ENCODE measurements at places on chromosomes 11 and 22.

DNA sequence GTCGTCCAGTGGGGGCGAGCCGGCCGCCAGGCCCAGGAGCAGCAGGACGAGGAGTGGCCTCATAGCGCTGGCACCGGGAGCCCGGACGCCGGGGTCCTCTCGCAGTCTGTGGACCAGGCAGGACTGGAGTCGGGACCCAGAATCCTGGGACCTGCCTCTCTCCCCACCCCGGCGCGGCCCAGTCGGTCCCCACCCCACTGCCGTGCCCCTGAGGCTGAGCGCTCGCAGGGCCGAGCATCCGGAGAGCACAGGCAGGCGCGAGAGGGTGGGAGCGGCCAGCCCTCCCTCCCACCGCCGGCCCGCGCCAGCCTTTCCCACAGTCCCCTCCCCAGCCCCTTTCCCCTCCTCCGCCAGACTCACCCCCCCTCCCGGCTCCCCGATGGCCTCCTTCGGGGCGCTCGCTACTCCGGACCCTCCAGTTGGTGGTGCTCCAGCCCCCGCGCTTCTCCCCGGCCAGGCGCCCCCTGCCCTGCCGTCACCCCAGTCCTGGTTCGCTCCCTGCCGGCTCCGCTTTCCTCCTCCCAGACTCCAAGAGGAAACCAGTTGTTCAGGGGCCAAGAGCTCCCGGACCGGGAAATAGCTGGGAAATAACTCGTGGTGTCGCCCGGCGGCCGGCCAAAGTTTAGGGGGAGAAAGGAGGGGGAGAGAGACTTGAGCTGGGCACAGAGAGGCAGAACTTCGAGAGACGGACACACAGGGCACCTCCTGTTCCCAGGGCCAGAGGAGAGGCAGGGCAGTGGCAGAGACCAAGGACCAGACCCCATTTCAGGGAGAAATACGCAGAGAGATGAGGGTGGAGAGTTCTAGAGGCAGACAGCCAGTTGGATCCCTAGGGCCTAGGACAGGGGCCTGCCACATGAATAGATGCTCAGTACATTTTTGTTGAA, at the start of gene C1QTNF5:
Gene C1QTNF5, minus strand, starts transcription at position 549 of the 887 bp plus-strand sequence. Its CDS starts 486 bp downstream, at position 63.
- DNase-seq = no peak

DNA sequence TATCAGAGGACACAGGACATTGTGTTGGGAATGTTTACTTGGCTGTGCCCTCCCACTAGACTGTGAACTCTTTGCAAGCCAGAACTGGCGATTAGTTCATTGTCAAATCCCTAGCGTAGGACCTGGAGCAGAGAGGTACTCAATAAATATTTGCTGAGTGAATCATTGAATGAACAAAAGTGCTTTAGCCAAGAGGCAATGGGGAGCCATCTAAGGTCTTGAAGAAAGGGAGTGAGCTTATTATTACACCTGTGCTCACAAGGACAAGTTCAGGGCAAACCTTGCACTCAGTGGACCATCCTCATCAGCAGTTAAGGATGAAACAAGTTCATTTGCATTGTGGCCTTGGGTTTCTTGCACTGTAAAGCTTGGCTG, 1.1 kb upstream of the RASSF10 start:
- no peak for DNase-seq

DNA sequence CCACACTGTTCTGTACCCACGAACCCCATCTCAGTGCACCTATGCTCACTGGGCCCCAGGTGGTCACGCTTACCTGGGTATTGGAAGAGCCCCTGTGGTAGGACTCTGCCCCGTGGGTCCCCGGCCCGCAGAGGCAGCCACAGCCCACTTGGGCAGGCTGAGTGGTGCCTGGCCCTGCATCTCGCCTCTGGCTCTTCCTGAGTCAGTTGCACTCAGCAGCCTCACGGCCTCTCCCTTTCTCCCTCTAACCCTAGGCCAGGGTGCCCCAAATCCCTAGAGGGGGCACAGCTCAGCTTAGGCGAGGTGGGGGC, 9.7 kb downstream of the CRELD2 start:
- DNase-seq = no peak

GRCh38 chr11:22508665-22509064, 117.0 kb downstream of the FANCF start:
- no peak for DNase-seq

DNA sequence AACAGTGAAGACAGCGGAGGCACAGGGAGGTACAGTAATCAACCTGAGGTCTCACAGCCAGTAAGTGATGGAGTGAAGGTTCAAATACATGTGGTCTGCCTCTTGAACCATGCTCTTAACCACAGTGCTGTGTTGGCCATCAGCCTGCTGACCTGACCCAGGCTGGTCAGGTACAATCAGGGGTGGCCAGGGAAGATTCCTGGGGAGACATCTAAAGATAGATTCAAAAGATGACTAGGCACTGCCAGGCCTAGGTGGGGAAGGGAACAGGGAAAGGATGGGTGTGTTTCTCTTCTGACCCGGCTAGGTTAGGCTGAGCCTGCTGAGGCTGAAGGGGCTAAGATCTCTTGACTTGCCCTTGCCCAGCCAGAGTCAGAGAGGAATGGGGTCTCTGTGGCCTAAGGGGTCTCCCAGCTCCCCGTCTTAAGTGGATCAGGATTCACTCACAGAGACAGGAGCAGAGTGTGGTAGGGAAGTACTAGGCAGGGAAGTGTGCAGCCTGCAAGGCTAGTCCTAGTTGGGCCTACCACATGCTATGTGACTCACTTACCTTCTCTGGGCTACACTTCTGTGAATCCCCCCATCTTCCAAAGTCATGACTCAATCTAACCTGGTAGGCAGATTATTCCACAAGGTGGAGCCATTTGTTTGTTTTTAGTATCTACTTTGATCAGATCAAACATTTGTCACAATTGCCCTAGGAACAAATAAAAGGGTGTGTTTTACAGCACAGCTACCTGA, 10.4 kb upstream of the SREBF2 start:
- DNase-seq = no peak

GRCh38 chr22:24954856-24955255, 2.3 kb downstream of the KIAA1671 start:
- no peak for DNase-seq

DNA sequence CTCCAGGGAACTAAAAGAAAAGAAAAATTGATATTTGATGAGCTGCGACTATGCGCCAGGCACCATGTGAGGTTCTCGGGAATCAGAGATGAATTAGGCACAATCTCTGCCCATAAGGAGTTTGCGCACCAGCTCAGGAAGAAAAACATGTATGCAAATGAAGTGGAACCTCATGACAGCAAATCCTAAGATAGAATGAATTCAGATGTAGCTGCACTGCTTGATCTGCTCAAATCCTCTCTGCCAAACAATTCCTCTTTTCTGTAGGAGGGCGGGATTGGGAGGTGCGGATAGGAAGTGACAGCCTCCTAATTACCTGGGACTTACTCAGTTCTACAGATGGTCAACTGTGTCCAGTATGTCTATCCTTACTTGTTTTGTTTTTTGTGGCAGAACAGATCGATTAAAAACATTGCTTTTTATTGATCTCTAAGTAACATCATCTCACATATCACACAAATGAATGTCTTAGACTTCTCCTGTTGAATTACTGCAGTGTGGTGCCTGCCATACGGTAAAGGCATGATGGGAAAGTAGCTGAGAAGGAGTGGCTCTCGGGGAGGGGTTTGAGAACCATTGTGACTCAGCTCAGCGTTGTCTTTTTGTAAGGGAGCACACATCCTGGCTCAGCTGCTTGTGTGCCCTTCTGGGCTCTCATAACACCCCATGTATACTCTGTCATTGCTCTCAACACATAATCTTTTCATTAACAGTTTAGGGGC, 13.9 kb downstream of the CRTAM start:
- DNase-seq = no peak

- no peak for DNase-seq
These were observed 219.8 kb downstream of the ETS1 start for GRCh38 chr11:128367573-128367972.

- no peak for DNase-seq
These were observed 31.5 kb downstream of the C2CD3 start for GRCh38 chr11:74139151-74139918.

GRCh38 chr11:2924381-2924780, 4.8 kb downstream of the PHLDA2 start:
- DNase-seq = peak; percentile 49

DNA sequence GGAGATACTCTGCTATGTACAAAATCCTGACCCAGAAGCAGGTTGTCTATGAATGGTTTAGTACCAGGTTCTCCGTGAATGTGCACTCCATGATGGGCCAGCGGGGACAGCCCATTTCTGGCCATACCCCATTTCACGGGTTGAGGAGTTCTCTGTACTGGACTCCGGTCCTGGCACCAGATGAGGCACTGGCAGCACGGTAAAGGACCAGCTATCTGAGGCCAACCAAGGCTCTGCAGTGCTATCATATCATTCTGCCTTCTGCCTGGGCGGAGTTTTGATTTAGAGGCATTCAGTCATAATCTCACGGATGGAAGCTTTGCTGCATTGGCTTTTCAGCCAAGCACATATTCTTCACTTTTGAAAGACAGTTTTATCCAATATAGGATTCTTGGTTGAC, 18.5 kb upstream of the KMT5B start:
- DNase-seq = no peak

GRCh38 chr11:34213366-34213765, 107.9 kb downstream of the NAT10 start:
- no peak for DNase-seq

DNA sequence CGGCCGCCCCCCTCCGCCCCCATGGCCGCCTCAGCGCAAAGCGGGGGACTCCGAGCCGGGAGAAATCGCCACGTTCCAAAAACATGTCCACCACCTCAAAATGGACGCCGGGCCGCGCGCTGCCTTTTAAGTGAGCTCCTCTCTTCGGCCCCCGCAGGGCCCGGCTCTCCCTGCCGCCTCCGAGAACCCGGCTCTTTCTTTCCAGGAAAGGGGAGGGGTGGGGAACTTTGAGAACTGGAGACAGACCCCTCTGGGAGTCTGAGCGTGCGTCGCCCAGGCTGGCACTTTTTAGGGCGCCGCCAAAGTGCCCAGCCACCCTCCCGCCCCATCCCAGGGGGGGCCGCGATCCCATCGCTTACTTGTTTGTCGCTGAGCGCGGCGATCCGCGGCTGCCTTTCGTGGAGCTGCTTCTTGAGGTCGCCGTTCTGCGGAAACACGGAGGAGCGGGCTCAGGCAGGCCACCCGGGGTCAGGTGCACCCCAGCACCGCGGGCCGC, 1.6 kb downstream of the PHF21B start:
- DNase-seq = peak; percentile 48

DNA sequence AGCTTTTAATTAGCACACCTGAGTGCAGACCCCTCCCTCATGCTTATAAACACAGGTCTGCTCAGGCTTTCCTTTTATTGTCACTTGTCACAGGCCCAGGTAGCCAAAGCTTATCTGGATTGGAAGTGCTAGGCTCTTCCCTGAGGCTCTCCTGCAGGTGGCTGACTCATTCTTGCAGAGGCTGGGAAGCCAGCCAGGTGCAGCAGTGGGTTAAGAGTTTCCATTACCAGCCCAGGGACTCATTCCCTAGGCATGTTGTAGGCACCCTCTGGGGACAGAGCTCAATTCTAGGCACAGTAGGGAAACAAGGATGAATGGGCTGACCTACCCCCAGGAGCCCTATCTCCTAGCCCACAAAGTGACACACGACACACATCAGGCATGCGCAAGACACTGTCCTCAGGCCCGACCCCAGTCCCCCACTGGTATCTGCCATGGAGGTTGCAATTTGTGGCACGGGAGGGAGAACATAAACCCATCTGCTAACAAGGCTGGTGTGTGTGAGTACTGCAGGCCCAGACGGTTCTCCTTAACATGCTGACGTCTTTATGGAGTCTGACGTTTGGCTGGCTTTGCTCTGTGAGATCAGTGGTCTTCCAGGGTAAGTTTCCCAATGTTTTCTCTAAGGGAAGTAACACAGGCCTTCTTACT, 94.2 kb downstream of the ABTB2 start:
- peak; percentile 13 for DNase-seq

DNA sequence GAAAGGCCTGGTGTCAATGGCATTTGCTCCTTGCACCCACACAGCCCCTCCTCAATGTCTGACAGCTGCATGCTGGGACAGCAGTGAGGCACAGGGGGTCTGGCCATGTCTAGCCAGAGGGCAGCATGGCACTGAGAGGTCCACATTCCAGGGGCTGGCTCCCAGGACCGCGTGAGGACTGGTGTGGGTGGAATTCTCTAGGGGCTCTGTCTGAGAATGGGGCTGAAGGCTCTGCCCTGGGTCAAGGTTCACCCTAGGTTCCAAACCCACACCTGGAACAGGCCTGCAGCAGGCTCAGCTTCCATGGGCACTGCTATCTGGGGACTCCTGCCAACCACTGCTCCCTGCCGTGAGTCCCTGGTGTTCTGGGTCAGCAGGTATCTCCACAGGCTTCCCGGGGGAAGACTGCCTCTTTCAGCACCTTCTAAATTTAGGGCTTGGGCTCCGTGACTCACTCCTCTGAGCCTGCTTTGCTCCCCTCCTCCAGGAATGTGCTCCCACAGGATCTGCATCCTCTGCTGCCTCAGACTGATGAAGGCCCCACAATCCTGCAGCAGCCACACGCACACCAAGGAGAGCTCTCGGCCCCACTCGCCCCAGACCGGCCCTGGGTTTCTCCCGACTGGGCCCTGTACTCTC, 4.2 kb downstream of the STARD10 start:
- DNase-seq = no peak

DNA sequence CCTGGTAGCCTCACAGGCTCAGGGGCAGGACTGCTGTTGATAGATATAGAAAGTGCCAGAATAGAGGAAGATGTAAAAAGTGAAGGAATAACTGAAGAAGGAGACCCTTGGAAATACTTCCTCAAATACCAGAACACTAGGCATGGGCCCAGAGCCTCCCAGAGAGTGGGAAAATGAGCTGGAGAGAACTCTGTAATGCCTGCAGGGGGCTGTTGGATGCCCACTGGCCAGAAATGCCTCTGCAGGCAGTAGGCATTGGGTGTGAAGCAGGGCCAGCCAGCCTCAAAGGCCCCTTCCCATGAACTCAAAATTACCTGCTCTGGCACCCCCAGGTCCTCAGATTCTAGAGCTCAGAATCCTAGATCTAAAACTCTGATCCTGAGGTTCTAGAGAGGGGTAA, 15.1 kb downstream of the P2RY2 start:
- no peak for DNase-seq

DNA sequence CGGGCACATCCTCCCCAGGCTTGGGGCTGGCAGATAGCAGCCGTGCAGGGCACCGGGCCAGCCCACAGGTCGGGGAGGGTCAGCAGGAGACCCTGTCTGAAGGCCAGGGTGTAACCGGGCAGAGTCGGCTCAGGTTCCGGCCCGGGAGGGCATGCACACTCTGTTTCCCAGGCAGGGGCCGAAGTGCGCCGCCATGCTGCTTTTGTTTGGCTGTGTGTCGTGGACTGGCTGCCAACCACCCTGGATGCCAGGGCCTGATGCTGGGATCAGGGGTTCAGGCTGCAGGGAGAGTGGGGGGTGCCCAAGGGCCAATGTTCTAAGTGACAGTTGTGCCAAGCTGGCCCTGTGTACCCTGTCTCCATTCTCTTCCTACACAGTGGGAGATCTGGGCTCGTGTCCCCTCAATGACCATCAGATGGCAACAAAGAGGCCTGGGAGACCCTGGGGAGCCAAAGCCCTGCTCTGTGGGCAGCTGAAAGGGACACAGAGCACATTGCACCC, 120.9 kb upstream of the B3GAT1 start:
- DNase-seq = no peak

DNA sequence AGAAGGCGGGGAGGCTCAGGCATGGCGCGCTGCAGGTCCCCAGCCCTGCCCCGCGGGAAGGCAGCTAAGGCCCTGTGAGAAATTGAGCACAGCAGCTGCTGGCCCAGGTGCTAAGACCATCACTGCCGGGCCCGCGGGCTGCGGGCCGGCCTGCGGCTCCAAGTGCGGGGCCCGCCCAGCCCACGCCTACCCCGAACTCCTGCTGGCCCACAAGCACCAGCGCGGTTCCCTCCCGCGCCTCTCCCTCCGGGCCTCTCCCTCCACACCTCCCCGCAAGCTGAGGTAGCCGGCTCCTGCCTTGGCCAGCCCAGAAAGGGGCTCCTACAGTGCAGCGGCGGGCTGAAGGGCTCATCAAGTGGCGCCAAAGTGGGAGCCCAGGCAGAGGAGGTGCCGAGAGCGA, 4.6 kb upstream of the RDX start:
- DNase-seq = no peak
